ENCODE measurements at places on chromosomes 7 and 10.
A peak's percentile ranks its signal among the peaks of the same experiment; 100 is the strongest.

DNA sequence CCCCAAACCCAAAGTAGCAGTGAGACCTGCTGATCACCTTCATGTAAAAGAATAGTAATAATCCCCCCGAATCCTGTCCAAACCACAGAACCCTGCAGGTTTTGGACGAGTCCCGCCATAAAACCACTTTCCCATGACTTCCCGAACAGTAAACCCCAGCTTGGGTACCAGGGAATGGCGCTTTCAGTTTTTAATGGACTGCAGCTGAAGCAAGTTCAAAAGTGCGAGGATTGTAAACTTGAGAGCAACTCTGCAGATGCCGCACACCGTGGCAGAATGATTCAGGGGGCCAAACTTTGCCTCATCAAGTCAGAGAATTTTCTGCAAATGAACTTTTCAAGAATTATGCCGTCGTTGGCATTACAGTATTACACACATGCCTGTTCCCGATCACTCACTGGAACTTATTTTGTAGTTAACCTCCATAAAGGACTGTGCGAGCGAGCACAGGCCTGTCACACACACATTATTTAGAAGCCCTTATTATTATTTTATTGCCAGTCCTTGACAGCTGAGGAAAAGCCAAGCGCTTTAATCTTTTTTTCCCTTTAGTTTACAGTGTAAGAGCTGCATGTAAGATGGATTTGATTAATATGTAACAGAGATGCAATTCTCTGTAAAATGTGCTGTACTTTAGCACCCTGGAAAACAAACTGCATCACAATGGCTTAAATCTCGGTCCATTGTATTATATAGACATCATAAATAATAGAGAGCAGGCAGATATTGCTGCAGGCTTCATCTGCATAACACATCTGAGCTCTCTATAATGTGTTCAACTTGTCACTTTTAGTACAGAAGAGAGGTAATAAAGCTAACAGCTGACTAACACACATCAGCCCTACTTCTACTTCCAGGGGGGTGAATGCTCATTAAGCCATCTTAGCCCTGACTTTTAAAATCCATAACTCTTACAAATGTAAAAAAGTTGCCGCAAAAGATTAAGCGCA lies 493.5 kb upstream of the GALNT17 start:
- no peak for DNase-seq

DNA sequence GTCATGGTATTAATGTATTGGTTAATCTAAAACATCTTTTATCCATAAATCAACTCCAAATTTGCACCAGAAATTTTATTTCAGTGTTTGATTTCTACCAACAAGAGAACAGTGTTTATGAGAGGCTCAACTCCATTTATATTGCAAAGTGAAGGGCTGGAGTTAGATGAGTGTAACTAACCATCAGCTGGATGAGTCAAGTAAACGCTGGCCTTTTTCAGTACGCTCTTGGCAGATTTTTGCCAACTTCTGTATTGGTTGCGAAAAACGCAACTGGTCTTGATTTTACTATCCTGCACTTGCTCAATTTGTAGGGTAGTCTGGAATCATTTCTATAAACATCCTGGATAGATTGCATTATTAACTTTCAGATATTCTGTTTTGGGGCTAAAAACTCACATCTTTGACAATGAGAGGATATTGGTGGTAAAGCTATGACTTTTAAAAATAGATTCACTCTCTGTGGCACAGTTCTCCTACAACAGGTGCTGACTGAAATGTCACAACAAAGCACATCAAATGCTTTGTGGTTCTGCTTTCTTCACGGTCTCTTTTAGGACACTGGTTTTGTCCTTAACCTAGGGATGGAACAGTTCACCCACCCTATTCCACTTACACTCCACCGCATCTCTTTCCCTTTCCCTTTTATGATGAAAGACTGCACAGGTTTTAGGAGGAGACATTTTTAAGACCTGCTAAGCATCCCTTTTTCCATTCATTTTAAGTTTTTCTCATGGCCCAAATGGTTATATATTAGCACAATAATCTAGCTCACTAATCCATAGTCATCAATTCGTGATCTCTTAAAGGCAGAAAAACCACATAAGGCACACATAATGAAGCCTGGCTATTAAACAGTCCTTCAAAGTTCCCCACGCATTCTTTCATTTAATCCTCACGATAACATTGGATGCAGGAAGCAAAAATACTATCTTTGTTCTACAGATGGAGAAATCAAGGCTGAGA lies 12.8 kb downstream of the CACNA2D1 start:
- no peak for DNase-seq

DNA sequence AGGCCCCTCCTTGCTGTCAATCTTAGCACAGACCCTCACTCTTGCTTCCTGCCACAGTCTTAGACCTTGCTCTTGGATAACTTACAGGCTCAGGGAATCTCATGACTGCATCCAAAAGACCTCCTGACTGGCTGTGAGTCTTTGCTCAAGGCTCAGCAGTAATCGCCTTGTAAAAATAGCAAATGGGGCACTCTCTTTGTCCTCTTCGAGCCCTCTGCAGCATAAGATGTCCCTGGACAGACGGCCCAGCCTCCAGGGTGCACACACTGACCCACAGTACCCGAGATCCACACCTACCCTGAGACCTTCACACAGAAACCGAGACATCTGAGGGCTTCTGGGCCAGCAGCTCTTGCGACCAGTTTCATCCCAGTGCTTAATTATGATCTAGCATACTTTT lies 65.9 kb upstream of the DDC start:
- DNase-seq: no peak

DNA sequence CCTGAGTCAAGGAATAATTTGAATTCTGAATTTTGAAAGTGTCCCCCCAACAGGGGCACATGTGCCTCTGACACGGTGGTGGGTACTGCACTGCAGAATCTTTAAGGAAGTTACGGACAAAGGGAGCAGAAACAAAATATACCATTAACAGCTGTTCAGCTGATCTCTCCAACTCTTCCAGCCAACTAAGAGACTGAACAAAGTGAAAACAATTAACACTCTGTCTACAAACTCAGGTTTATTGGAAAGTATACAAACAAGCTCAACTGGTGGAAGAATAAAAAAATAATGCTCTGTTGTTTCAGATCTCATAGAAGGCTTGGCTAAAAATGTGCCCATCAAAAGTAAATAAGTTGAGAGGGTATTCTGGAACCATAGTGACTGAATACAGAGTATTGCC lies 34.4 kb downstream of the ASB4 start:
- DNase-seq: no peak

DNA sequence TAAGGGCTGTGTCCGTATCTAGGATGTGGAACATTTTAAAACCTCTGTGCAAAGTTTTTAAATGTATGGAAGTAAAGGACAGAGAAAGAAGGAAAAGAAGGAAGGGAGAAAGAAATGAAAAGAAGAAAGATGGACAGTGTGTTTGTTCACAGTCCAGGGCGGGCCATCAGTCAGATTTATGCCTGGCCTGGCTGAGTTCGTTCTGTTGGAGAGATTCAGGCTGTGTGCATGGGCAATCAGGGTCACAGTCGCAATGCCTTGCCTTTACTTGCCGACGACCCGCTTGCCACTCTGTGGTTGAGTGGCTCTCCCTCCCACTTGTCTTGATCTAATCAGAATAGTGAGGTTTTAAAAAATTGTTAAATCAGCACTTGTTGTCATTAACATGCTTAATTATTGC lies 369.4 kb upstream of the BMPER start:
- DNase-seq: no peak

GRCh38 chr10:97017474-97017903 lies 168.3 kb downstream of the SLIT1 start:
- no peak for DNase-seq

GRCh38 chr10:103470761-103471653 lies 8.0 kb downstream of the CALHM3 start:
- DNase-seq: peak; percentile 27

- peak; percentile 83 for DNase-seq
Observed at GRCh38 chr10:110141185-110141584, 66.2 kb upstream of the MXI1 start.

- peak; percentile 55 for DNase-seq
Observed at GRCh38 chr10:79559726-79560125, 481 bp downstream of the SFTPA2 start.

DNA sequence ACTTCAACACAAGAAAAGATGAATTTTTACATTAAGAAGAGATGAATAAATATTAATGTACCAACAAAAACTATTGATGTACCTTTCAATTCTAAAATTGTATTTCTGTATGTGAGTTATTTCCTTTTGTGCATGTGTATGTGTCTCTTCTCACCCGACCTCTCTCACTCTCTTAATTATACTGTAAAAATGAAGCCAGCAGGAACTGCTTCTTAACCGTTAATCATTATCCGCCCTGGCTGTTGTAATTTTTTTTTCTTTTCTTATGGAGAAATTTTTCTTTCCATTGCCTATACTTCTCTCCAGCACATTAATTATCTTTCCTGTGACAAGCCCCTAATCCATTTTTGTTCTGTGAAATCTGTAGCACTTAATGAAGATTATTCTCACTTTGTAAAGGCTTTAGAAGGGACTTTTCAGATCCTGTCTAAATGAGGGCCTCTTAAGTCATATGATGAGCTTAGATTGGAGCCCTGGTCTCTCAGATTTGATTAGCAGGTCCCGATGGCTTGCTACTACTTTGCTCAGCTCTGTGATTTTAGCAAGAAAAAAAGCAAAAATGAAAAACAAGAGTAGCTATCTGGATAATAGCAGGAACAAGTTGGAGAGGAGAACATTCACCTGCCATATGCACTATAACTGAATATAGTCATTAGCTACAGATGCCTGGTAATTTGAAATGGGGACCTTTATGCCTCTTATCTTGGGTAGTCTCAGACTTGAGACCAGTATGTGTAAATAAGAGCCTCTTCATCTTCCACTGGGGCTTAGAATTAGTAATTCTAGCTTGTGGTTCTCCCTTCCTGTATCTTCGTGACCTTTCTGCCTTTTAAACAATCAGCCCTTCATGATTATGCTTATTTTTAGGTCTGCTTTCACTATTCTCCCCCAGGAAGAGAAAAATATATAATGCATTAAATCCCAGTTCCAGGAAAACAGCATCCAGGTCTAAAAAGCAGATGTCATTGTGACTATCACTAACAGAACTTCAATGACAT lies 80.0 kb upstream of the COL1A2 start:
- DNase-seq: peak; percentile 80

DNA sequence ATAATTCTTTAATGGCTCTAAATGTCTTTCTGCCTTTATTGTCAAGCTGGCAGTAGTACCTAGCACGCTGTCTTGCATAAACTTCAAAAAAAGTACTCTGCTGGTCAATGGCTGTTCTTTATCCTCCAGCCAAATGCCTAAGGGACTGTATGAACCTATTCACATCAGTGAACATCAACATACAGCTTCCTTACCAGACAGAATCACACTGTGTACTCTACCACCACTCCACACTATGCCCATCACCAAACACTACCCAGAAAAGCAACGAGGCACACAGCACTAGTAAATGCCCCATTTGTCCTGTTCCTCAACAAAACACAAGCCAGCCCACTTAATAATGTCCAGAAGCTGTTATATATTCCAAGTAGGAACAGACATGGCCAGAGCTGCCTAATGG lies 127.5 kb downstream of the SGMS1 start:
- DNase-seq: no peak

- no peak for DNase-seq
Observed at GRCh38 chr7:19112274-19113001, 5.0 kb downstream of the TWIST1 start.

DNA sequence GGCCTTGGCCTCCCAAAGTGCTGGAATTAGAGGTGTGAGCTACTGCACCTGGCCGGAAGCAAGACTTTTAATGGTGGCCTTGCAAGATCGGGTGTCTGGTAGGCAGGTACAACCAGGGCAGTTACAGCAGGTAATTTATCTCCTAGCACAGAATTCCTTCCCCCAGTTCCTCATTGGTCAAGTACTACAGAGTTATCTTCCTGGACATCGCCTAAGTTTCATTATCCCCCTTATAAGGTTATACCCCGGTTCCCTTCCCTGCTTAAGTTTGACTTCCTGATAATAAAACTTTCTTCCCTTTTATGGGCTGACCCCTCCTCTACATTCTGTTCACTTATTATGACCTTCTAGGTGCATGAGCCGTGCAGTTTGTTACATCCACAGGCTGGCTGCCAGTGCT lies 19.0 kb upstream of the CYP3A43 start:
- DNase-seq: no peak

GRCh38 chr10:30384701-30385201 lies 35.7 kb upstream of the MTPAP start:
- DNase-seq: no peak

DNA sequence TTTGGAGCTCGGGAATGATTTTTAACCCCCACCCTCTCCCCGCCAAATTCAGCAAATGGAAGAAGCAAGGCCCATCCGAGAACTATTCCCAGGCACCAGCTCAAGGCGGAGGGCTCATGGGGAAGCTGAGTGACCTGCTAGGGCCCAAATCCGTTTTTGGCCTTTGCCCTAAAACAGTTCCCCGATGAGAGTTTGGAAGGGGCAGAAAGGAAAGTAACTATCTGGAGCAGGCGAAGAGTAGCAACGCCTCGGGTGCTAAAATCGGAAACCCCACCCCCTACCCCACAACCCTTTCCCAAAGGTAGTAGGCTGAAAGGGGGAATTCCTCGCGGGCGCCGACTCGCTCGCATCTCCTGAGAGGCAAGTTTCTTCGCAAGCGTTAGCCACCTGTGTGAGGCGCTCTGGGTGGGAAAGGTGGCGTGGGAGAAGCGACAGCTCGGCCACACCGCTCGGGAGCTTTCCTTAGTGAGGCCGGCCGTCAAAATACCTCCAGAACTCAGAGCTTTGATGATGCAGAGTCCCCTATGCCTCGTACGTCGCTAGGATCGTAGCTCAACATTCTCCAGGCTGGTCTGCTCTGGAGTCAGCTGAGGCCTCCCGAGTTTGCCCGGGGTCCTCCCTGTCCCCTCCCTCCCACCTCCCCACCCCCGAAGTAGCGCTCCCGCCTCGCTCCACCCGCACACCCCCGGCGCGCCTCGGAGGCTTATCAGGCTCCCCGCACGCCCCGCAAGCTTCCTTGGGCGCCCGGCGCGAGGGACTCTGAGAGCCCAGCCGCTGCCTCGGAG lies 642 bp upstream of the PRKG1 start:
- no peak for DNase-seq

- peak; percentile 98 for DNase-seq
Observed at GRCh38 chr10:108789919-108790318, 1133.4 kb downstream of the XPNPEP1 start.

GRCh38 chr7:27277628-27278027 lies 35.0 kb downstream of the EVX1 start:
- peak; percentile 79 for DNase-seq

DNA sequence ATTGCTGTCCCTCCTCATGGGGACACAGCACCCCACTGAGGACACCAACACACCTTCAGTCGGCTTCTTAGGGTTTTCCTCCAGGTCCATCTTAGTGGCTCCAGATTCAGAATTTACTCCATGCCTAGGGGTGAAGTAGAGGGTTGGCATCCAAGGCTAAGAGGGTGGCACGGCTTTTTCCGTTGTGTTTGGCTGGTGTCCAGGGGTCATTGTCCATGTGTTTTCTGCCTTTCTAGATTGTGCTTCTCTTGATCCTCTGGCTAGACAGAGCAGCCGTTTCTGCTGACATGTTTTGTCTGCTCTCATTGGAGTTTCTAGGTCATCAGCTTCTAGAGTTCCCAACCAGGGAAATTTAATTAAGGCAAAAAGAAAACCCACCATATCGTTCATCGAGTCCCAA lies 291.6 kb upstream of the CELF2 start:
- DNase-seq: no peak

GRCh38 chr10:9869606-9870176 lies 1148.0 kb upstream of the CELF2 start:
- no peak for DNase-seq

All from HT1080 (cell line).